NCI-H226 (cell line): ENCODE measurements at places on chromosomes 1 and 21.

- DNase-seq = no peak
Observed at GRCh38 chr1:32904797-32905196, 3.6 kb upstream of the TMEM54 start.

DNA sequence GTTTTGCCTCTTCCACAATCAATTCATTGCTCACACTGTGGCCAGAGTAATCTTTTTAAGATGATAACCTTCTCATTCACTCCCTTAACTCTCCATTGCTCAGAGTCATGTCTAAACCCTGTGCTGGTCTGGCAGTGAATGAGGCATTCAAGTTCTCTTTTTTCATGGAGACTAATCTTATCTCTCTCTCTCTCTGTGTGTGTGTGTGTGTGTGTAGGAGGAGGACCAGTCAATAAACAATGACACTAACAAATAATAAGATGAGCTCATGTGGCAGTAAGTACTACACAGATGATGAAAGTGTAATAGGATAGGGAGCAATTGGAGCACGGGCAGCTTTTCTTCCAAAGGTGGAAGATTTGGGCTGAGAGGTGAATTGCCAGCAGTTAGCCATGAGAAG, 122.0 kb upstream of the B3GALT2 start:
- DNase-seq = peak; percentile 68

- no peak for DNase-seq
Observed at GRCh38 chr21:41857771-41858300, 21.3 kb downstream of the PRDM15 start.

DNA sequence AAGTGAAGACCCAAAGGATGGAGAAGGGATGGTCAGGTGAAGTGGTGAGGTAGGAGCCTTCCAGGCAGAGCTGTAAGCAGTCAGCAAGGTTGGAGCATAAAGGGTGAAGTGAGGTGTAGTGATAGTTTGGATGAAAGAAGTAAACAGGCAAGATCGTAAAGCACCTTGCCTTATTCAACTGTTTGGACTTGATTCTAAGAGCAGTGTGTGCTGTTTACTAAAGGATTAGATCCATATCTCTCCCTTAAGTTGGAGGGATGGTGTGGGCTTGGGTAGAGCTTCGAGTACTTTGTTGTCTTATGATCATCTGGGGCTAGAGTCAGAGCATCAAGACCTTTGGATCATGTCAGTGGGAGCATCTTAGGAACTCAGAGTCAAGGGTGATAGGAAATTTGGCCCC, 39.8 kb upstream of the CD34 start:
- DNase-seq = no peak

DNA sequence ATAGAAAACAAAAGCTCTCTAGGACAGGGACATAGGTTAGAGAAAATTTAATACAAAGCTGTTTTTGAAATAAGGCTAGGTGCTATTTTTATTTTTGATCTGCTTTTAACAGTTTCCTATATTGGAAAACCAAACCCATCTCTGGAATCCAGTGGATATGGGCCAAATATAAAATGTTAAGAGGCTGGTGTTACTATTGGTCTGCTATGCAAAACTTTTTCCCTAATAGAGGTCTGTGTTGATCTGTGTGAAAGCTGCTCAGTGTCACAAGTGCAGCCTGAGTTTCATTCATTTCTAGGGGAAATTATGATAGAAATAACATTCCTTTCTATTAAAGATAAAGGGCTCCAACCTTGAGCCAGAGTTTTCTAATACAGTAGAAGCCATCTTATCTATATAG, 116.4 kb downstream of the OLFML2B start:
- DNase-seq = no peak

DNA sequence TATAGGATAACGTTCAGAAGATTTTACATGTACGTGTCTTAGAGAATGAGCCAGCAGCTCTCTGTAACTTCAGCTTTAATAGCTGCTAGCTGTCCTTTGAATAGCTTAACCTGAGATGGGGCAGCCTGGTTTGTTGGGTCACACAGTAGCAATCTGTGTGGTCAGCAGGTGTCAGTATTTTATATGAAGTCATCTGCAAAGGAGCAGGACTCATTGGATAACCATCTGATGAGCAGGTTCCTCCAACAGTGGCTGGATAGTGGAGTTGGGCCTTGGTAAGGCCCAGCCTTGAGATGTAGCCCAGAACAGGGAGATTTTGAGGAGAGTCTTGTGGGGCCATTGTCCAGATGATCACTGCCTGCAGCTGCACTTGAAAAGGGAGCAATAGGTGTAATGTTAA, 6.4 kb downstream of the GSTM5 start:
- peak; percentile 42 for DNase-seq

DNA sequence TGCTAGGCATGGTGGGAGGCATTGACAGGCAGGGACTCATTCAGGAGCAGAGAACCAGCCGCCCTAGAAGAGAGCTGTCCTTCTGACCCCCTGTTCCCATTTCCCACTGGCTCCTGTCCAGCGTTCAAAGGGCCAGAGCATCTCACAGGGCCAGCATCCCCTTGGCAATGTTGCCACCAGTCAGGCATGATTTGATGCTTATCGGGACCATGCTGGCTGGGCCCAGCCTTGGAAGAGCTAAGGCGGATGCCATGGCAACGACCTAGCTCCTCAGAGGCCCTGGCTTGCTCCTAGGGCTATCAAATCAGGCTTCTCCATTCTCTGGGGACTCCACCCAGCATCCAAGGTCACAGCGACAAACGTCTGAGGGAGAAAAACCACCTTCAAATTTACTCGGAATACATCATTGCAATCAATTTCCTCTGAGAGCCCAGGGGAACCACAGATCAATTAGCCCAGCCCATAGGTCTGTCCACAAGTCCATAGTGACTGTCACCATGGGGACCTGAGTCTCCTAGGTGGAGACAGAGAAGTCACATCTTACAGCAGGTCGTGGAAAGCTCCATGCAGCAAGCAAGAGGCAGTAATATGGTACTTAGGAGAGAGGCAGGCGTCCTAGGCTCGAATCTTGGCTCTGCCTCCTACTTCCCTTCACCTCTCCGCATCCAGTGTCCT, 14.1 kb upstream of the VWA5B1 start:
- no peak for DNase-seq

- DNase-seq = no peak
Observed at GRCh38 chr1:202193614-202194327, at the start of gene LGR6. Gene LGR6 (plus strand): TSS chr1:202193799. CDS start chr1:202193990, 191 bp downstream.

GRCh38 chr1:222813866-222814535, 838 bp upstream of the DISP1 start:
- no peak for DNase-seq

- peak; percentile 57 for DNase-seq
Observed at GRCh38 chr1:44405798-44406736, 1.0 kb downstream of the RNF220 start.

GRCh38 chr1:66540434-66541032, 6.6 kb downstream of the SGIP1 start:
- peak; percentile 67 for DNase-seq

DNA sequence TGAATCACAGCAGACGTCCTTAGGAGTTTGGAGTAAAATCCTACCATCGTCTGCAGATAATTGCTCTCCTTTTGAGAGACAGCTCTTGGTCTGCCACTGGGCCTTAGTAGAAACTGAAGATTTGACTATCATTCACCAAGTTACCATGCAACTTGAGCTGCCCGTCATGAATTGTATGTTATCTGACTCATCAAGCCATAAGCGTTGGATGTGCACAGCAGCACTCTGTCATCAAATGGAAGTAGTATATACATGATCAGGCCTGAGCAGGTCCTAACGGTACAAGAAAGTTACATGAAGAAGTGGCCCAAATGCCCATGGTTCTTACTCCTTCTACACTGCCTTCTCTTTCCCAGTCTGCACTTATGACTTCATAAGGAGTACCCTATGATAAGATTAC, 317.8 kb downstream of the GPATCH2 start:
- no peak for DNase-seq

DNA sequence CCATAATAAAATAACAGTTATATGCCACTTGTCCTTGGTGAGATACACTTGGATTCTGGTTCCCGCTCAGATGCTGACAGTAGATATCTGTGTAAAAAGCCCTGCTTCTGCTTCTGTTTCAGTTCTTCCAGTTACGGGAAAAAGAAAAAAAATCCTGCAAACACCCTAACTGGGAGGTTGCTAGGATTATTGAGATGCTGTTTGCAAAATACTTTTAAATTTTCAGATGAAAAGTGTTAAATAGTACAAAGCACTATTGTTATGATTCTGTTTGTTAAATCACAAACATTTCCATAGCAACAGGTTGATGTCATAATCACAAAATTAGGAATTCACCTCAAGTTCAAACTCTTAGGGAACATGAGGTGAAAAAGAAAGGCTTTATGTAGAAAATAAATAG, 232.3 kb downstream of the HMCN1 start:
- no peak for DNase-seq

- no peak for DNase-seq
Observed at GRCh38 chr1:47417170-47418044, 1.3 kb downstream of the FOXE3 start.

DNA sequence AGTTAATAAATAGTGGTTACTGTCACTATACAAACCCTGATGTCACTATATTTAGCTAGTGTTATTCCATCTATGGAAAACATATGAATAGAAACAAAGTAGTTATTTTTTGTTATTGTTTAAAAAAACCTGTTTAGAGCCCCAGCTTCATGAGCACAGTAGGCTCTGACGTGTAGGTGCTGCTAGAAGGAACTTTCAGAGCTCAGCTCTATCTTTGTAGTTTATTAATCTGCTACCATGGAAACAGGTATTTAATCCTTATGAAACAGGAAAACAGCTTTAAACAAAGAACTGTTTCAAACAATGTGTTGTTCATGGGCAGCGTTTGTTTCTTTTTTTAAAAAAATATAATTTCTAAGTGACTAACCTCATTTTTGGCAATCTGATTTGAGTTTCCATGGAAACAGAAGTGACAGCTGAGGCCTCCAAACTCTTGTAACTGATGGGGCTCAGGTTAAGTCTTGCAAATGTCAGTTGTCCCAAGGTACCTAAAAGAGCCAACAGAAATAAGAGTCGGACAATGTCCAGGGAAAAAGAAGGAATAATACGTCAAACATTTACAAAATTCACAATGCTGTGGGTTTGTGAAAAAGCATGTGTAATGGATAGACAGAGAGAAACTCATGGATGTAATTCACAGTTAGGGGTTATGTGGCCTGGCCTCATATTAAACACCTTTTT, 162.0 kb upstream of the C21orf91 start:
- no peak for DNase-seq

DNA sequence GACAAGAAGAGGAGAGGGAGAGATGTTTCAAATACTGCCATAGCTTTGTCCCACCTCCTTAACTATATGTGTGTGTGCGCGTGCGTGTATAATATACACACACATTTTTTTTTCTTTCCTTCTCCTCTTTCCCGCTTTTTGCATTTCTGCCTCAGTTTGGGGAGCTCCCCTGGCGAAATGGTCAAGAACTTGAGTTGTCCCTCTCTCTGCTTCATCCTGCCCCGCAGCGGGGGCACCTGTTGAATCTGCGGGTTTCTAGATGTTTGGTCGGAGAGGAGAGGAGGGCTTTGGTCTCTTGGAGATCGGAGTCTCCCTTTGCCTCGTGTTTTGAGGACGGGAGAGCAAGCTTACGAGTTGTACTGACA, 504 bp downstream of the SCCPDH start:
- DNase-seq = peak; percentile 10

GRCh38 chr1:31707711-31708110, 3.9 kb upstream of the COL16A1 start:
- peak; percentile 61 for DNase-seq

GRCh38 chr1:5373281-5373680, 618.9 kb downstream of the NPHP4 start:
- no peak for DNase-seq

- peak; percentile 92 for DNase-seq
Observed at GRCh38 chr1:204319462-204319861, 40.3 kb downstream of the PLEKHA6 start.
